Vagina (tissue), 2 donors: ENCODE measurements at places on chromosomes 3 and 15.

- DNase-seq: no peak
These were observed 18.6 kb downstream of the DCP1A start for GRCh38 chr3:53328746-53329145.

- DNase-seq: no peak
These were observed 380.5 kb downstream of the FOXP1 start for GRCh38 chr3:71202848-71203533.

GRCh38 chr3:69231929-69232440 is 109.6 kb upstream of the LMOD3 start:
- no peak for DNase-seq

- DNase-seq: no peak
These were observed 783 bp upstream of the ISG20 start for GRCh38 chr15:88637841-88638625.

GRCh38 chr15:51380999-51381806 is 39.7 kb downstream of the GLDN start:
- DNase-seq: no peak

GRCh38 chr3:16785465-16785864 is 99.3 kb upstream of the PLCL2 start:
- no peak for DNase-seq

GRCh38 chr3:58657571-58658141 is 8.9 kb downstream of the FAM3D start:
- no peak for DNase-seq

- DNase-seq: no peak
These were observed 9.2 kb downstream of the PPM1L start for GRCh38 chr3:160765211-160765610.

- no peak for DNase-seq
These were observed 84.8 kb upstream of the ICE2 start for GRCh38 chr15:60563539-60564404.

- no peak for DNase-seq
These were observed 1.2 kb downstream of the GPR176 start for GRCh38 chr15:39918688-39919385.
